ENCODE measurements at places on chromosomes 7 and 10.

DNA sequence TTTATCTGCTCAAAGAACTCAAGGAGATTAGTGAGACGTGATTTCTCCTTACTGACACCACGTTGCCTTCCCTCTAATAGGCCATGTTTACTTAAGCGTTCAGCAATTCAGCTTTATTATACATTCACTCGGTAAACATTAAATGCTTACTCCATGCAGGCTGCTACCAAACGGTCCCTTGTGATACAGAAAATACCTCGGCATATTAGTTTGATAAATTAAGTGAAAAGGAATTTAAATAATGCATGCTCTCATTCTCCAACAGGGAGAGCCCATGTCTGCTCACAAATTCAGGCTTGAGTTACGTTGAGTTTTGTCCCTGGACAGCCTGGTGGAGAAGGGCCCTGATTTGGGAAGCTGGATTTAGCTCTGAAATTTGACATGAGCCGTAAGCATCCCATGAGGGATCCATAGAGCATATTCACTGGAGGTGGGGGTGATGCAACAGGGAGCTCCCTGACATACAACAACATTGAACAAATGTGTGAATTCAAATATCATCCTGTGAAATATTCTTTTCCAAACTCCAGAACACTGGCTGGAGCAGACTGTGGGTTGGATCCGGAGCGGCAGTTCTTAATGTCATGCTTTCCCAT, 86.3 kb downstream of the TBXAS1 start:
- DNase-seq = no peak

GRCh38 chr7:128869944-128870285, 7.3 kb downstream of the ATP6V1F start:
- no peak for DNase-seq

- no peak for DNase-seq
Measured at GRCh38 chr7:151275813-151276577, 27.5 kb upstream of the SMARCD3 start.

GRCh38 chr10:118256209-118256608, 85.9 kb downstream of the FAM204A start:
- no peak for DNase-seq

GRCh38 chr7:35250452-35250851, 3.4 kb downstream of the TBX20 start:
- no peak for DNase-seq

- no peak for DNase-seq
Measured at GRCh38 chr10:32317795-32318357, 29.1 kb downstream of the EPC1 start.

Data from activated T-cell treated with anti-CD3 and anti-CD28 coated beads for 1 hour (primary cell).